ENCODE measurements at places on chromosomes 6 and 20. TPM values are rescaled to one million over a fixed set of nuclear protein-coding genes. Genes with fewer than 3 reads are reported as not detected.

Gene STX11
- total RNA-seq, result 6.7 TPM

Gene ZC2HC1B
- not detected for total RNA-seq

Gene BHLHE23
- total RNA-seq, result not detected

Gene IP6K3
- total RNA-seq, result not detected

Gene EYA4
- 55.3 TPM for total RNA-seq

Gene UNC5CL
- 0.16 TPM for total RNA-seq

Gene BCLAF1
- total RNA-seq, result 77.7 TPM

Gene TINAG
- not detected for total RNA-seq

Gene SLC17A3
- not detected for total RNA-seq

Gene MYCT1
- 0.11 TPM for total RNA-seq

Gene FUT9
- total RNA-seq, result not detected

Gene MTFR2
- 2.7 TPM for total RNA-seq

Gene PRRT1
- total RNA-seq, result 0.21 TPM

Gene ECT2L
- not detected for total RNA-seq

Gene LPA
- total RNA-seq, result not detected

Gene ATXN1
- total RNA-seq, result 17.2 TPM

Gene FAM83B
- total RNA-seq, result not detected

Gene HLA-DMA
- total RNA-seq, result 35.3 TPM

Gene OOEP
- not detected for total RNA-seq

Gene C20orf96
- 1.6 TPM for total RNA-seq

Gene MUC21
- total RNA-seq, result not detected

Gene TMEM74B
- 3.9 TPM for total RNA-seq

Gene XKR7
- 0.11 TPM for total RNA-seq

Gene GFOD1
- total RNA-seq, result 7.3 TPM

Gene RBM39
- total RNA-seq, result 303 TPM

Gene E2F1
- total RNA-seq, result 18.9 TPM

Gene TNNC2
- not detected for total RNA-seq

Gene GTSF1L
- not detected for total RNA-seq

Gene GRM1
- total RNA-seq, result 0.26 TPM

Gene STMND1
- not detected for total RNA-seq

Gene IYD
- total RNA-seq, result not detected

Gene KCNK17
- not detected for total RNA-seq

Gene NTSR1
- total RNA-seq, result not detected

Gene IL17F
- total RNA-seq, result not detected

Data from SK-MEL-5 (cell line).